AG04450 (cell line): ENCODE measurements at places on chromosomes 5 and 9.

- DNase-seq, result peak; percentile 57
These were observed 79.8 kb downstream of the MROH2B start for GRCh38 chr5:40991168-40991980.

DNA sequence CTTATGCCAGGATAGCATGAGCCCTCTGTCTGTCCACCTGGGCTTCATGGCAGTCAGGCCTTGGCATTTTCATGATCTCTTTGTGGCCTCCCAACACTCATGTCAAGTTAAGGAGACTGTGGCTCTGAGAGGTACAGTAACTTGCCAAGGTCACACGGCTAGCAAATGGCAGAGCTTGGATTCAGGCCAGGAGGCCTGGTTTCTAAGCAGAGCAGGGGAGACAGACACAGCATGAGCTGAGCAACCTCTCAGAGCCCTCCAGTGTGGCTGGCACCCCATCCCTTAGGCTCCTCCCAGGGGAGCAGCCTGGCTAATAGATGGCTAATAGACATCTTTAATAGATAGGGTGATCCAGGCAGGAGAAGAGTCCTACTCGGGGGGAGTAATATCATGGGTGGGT, 4.1 kb downstream of the SYNPO start:
- no peak for DNase-seq

- DNase-seq, result no peak
These were observed 60.9 kb upstream of the TLR4 start for GRCh38 chr9:117643288-117643654.

- DNase-seq, result no peak
These were observed 357.1 kb downstream of the TRIM32 start for GRCh38 chr9:117044241-117044640.

DNA sequence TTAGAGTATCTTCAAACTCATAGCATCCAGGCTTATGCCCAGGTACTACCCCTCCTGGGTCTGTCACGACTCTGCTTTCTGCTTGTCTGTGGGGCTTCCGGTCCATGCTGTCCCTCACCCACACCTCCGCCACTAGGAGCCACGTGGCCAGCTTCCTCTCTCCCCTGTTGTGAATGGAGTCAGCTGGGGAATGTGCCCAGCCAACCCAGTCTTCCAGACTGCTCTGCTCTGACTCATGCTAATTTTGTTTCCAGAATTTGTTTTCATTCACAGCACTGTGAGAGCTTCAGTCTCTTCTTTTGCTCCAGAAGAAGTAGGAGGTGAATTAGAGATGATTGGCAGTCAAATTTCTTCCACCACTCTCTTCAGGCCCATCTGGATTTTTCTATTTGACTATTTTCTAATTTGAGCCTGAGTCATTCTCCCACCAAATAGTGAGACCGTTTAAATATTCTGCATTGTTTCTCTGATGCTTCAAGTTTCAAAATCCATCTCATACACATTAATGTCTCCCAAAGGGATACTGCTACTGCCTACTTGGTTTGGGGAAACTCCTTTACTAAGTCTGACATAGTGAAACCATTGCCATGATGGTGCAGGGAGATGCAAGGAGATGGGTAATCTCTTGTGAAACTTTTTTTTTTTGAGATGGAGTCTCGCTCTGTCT, 424.1 kb upstream of the KIF2A start:
- no peak for DNase-seq

DNA sequence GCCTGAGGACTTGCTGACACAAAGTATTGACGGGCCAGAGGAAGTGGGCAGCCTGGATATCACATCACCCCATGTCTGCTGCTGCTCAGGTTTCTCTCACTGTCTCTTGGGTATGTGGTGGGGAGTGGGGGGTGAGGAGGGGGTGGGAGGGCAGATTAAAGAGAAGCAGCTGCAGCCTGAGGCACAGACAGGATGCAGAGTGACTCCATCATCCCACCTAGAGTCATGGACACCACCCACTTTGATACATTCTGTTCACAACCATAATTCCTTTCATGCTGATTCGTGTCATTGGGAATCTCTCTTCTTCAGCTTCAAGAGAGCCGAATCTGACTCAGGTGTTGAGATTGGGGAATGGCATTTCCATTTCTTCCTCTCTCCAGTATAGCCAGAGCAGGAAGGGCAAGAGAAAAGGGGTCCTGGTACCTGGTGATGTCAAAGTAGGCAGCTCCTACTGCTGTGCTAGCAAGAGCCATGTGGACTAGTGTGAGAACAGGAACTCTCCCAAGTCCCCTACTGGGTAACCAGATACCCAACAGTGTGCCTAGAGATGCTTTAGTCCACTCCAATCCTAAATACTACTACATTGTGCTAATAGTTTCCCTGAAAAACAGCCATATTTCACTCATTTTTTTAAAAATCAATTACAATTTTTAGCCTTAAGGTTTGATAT, 22.4 kb downstream of the GRAMD2B start:
- DNase-seq, result no peak

DNA sequence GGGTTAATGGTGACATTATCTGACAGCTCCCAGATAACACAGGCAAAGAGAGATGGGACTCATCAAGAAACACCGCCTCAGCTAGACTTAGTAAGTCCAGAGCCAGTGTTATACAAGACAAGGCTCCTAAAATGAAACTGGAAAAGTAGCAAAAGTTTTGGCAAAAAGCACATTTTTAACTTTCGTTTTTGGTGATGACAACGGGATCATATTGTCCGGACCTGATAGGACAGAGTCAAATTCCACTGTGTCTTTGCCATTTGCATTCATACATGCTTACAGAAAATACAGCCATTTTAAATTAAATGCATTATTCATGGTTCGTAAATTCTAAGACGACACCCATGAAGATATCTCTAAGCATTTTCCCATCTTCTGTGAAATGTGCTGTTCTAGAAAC, 152.1 kb downstream of the CRB2 start:
- DNase-seq, result no peak

GRCh38 chr5:123085638-123086286, 3.3 kb upstream of the PRDM6 start:
- no peak for DNase-seq

DNA sequence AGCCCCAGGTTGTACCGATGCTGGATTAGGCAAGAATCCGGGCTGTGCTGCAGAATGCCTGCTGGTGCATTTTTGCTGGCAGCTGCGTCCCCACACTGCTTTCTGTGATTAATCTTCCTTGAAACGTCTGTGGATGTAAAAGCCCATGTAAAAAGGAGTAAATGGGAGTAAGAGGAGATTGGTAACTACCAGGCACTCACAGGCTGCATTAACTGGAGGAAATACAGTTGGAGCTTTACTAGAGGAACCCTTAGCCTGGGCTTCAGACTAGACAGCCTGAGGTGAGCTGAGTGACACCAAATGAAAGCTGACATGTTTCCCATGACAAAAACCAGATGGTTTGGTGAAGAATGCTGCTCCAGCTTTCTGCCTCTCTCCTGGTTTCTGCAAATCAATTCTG, 190.4 kb upstream of the GAS1 start:
- no peak for DNase-seq

GRCh38 chr9:85045271-85045670, 375.7 kb downstream of the NTRK2 start:
- no peak for DNase-seq

- no peak for DNase-seq
These were observed 54.4 kb downstream of the CMYA5 start for GRCh38 chr5:79743846-79744605.

DNA sequence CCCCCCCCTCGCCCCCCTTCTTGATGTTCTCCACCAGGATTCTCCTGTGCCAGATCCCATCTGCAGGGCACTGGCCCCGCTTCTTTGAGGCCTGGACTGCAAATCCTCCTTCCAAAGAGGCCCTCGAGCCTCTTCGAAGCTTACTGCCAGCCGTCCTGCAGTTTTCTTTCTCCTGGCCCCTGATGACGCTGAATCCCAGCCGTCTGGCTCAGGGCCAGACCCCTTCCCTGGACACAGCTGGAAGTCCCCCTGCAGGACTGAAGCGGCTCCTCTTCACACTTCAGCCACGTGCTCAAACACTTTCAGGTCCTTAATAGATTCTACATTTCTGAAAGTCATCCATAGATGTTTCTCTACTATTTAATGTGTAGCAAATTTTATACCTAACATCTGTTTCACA, 121.5 kb downstream of the EHMT1 start:
- peak; percentile 18 for DNase-seq

- no peak for DNase-seq
These were observed 1.2 kb downstream of the ZNF608 start for GRCh38 chr5:124745007-124745927.

GRCh38 chr5:73370640-73371583, 77.7 kb downstream of the FOXD1 start:
- peak; percentile 69 for DNase-seq

GRCh38 chr9:18490641-18491370, 16.9 kb downstream of the ADAMTSL1 start:
- DNase-seq, result peak; percentile 96

DNA sequence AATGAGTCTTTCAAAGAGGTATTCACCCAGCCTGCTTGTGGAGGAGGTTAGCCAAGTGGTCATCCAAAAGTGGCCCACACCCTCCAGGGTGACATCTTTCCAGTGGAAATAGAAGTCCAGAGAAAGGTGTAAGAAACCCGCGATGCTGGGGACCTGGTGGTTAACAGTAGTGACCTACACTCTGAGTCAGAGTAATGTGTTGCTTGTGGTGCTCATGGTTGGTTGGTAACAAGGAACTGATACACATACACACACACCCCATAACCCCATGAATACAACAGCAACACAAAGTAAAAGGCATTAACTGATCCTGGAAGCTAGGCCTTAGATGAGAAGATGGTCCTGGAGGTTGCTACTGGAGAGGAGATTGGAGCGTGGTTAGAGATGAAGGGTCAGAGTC, 26.9 kb downstream of the MRPS30 start:
- no peak for DNase-seq

- DNase-seq, result peak; percentile 82
These were observed 25.7 kb downstream of the ZMAT2 start for GRCh38 chr5:140725799-140726471.

DNA sequence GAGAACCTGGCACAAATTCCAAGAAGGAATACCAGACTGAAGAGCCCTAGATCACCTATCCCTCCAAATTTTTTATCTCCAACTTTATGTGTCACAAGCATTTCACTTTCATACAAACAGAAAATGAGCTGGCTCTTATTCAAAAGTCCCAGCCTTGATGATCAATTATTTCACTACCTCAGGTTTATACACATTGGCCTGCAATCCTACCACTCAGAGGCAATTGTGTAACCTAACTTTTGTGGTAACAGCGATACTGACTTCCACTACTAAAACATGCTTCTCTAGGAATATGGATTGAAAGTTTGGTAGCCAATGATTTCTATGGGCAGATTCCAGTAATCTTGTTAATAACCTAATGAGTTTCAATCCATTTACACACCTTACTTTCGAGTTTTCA, 10.5 kb downstream of the RNF38 start:
- no peak for DNase-seq

- DNase-seq, result no peak
These were observed 24.2 kb downstream of the P4HA2 start for GRCh38 chr5:132203464-132203818.

- DNase-seq, result no peak
These were observed 52.7 kb upstream of the TJP2 start for GRCh38 chr9:69121155-69122081.

- no peak for DNase-seq
These were observed 145.0 kb upstream of the SLC28A3 start for GRCh38 chr9:84485539-84485938.

DNA sequence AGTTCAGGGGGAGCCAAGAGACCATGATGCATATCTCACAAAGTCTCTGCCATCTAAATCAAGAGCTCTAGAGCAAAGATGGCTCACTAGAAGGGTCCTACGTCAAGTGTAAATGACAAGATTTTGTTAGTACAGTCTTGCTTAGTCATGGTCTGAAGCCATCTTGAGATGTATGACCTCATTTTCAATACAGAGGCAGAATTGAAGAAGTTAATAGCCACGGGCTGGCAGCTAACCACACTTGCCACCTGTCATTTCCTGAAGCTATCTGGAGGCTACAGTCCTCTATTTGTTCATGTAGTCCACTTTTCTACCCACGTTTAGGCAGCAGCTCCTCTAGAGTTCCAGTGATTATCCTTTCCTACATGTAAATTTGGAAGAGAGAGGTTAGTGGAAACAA, 231.7 kb upstream of the CDH12 start:
- DNase-seq, result no peak
